ENCODE measurements at places on chromosomes 11 and 22.
A peak's percentile ranks its signal among the peaks of the same experiment; 100 is the strongest.

DNA sequence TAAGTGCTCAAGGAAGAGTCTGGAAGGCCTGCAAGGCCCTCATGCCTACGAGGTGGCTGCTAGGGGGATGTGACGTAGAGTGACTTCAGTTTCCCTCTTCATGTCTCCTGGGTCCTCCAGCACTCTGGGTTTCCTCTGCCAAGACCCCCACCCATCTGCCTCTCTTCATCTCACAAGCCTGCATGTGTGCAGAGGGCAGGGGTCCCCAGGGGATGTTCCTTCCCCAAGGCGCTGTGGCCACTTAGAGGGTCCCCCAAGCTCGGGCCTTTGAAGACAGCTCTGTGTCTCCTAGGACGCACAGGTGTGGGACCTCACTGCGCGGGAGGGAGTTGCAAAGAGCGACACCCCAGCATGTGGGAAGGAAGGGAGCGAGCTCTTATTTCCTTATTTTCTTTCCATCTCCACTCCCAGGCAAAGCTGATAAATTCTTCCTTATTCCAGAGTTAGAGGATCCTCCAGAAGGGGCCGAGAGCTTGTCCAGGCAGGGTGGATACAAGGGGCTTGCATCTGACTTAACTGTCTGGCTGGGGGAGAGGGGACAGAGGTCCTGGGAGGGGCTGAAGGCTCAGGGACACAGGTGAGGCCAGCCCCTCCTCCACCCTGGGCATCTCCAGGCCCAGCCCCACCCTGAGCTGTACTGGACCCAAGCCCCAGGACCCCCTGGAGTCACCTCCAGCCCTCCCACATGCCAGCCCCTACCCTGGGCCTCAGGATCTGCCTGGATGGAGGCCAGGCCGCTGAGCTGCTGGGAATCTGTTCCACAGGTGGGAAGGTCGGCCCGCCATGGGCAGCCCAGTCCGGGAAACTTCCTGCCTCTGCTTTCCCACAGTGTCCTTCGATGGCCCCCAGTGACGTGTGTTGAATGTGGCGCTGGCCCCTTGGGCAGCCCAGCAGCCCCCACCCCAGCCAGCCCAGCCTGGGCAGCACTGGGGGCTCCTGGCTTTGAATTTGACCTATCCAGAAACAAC lies 59.7 kb upstream of the KCNQ1OT1 start:
- DNase-seq = no peak

DNA sequence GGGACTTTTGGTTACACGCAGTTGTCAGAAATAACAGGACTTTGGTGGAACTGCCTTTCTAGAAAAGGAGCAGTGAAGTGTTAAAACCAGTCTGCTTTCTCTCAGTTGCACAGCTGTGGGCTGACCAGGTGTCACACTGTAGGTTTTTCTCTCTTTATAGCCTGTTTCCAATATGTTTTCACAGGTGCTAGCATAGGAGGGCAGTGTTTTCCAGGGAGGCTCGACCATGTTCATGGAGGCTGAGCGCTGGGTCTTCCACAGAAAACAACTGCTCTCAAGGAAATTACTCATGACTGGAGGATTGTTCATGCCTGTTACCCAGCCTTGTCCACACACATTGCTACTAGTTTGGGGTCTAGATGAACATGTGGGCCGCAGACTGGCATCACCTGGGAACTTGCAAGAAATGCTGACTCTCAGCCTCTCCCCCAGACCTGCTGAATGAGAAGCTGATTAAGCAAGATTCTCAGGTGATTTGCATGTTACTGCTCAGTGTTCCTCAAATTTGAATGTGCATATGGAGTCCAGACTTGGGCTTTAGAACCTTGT lies 157.7 kb downstream of the MAML2 start:
- DNase-seq = peak; percentile 45

DNA sequence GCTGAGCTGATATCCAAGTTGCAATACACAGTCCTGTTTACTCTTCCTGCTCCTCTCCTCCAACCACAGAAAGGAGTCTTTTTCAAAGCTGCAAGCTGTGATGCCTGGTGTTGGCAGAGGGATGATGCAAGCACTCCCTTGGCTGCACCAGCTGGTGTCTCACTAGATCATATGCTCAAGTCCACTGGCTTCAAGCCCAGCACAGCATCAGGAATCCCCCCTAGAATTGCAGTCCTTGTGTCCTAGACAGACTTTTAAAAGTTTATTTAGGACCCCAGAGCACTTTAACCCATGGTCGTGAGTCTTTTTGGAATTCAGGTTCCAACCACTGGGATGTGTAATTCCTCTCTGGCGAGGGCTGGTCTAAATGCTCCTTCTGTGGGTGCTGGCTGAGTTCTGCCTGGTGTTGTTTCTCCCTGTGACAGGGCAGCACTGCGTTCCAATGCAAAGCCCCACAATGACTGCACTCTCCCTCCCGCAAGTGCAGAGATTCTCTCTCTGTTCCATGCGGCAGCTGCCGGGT lies 1.9 kb upstream of the HEPN1 start:
- DNase-seq = no peak

- DNase-seq = no peak
Observed at GRCh38 chr11:111714522-111714921, 51.7 kb downstream of the PPP2R1B start.

DNA sequence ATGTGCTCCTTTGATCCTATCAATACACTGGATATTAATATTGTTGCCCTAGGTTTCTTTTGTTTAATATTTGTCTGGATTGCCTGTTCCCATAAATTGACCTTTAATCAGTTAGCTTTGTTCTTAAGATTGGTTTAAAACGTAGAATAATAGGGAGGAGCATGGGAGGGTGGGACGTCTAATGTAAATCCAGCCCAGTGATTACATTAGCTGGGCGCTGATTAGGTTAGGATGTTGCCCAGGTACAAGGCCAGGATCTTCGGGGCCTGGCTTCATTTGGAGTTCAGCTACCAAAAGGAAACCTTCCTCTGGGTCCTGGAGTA lies at the start of gene SRSF8:
Gene SRSF8, plus strand, starts transcription at position 204 of the 323 bp plus-strand sequence. CDS start 308 bp downstream, outside the sequence.
- no peak for DNase-seq

- no peak for DNase-seq
Observed at GRCh38 chr11:73358071-73358470, 18.1 kb upstream of the RELT start.

GRCh38 chr22:48832592-48832991 lies 995.1 kb downstream of the BRD1 start:
- DNase-seq = no peak

DNA sequence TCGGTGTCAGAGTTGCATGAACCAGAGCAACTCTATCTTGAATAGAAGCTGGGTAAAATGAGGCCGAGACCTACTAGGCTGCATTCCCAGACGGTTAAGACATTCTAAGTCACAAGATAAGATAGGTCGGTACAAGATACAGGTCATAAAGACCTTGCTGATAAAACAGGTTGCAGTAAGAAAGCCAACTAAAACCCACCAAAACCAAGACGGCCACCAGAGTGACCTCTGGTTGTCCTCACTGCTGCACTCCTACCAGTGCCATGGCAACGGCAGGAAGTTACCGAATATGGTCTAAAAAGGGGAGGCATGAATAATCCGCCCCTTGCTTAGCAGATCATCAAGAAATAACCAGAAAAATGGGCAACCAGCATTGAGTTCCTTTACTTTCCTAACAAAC lies 2.4 kb upstream of the KAT5 start:
- no peak for DNase-seq

GRCh38 chr22:17411213-17411612 lies 42.0 kb downstream of the CECR2 start:
- no peak for DNase-seq

GRCh38 chr22:49305966-49306631 lies 521.6 kb downstream of the BRD1 start:
- DNase-seq = peak; percentile 22

DNA sequence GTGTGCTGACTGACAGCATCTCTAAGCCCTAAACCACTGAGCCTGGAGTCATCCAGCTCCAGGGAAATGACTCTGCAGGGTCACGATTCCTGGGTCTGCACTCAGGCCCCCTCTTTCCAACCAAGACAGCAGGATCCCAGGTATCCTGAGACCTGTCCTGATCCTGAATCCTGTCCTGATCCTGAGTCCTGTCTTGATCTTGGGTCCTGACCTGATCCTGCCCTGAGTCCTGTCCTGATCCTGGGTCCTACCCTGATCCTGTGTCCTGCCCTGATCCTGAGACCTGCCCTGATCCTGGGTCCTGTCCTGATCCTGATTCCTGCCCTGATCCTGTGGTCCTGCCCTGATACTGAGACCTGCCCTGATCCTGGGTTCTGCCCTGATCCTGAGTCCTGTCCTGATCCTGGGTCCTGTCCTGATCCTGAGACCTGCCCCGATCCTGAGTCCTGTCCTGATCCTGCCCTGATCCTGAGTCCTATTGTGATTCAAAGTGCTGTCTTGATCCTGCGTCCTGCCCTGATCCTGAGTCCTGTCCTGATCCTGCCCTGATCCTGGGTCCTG lies 1.4 kb upstream of the KRTAP5-6 start:
- DNase-seq = no peak

DNA sequence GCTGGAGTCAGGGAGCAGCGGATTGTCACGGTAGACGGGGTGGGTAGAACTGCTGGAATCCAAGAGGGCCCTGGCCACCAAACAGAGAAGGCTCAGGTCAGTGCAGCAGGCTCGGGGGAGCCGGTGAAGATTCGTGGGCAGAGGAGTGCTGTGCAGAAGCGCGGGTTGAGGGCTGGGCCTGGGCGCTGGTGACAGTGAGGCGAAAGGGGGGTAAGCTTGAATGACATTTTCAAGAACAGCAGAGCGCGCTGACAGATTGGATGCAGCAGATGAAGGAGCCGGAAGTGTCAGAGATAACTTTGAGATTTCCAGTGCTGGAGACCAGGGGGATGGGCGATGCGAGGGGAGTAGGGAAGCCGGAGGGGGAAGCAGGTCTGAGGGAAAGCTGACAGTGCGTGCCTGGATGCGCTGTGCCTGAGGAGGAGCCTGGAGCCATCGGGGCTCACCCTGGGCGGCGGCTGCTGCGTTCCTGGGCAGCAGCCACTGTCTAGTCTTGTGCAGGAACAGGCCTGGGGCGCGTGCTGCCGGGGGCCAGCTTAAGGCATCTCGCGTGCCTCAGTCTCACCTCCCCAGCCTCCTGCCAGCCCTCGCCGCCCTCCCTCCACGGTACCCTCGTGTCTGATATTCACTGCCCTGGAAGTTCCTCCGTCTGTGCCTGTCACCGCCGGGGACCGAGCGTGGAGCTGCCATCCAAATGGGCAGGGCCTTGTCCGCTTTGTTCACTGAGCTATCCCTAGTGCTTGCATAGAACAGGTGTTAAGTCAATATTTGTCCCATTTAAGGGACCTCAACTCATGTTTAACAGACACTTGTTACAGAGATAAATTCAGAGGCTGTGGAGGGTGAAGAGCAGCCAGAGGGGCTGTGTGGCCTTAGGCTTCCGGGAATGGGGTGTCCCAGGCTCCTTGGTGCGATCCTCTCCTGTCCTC lies 5.2 kb downstream of the GRIK4 start:
- no peak for DNase-seq

GRCh38 chr22:35981900-35982299 lies 46.7 kb downstream of the RBFOX2 start:
- no peak for DNase-seq

DNA sequence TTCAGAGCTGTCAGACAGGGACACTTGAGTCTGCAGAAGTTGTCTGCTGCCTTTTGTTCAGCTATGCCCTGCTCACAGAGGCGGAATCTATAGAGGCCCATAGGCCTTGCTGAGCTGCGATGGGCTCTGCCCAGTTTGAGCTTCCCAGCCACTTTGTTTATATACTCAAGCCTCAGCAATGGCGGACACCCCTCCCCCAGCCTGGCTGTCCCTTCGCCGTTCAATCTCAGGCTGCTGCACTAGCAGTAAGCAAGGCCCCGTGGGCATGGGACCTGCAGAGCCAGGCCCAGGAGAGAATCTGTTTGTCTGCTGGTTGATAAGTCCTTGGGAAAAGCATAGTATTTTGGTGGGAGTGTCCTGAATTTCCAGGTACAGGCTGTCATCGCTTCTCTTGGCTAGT lies 23.6 kb upstream of the OR6M1 start:
- DNase-seq = no peak

DNA sequence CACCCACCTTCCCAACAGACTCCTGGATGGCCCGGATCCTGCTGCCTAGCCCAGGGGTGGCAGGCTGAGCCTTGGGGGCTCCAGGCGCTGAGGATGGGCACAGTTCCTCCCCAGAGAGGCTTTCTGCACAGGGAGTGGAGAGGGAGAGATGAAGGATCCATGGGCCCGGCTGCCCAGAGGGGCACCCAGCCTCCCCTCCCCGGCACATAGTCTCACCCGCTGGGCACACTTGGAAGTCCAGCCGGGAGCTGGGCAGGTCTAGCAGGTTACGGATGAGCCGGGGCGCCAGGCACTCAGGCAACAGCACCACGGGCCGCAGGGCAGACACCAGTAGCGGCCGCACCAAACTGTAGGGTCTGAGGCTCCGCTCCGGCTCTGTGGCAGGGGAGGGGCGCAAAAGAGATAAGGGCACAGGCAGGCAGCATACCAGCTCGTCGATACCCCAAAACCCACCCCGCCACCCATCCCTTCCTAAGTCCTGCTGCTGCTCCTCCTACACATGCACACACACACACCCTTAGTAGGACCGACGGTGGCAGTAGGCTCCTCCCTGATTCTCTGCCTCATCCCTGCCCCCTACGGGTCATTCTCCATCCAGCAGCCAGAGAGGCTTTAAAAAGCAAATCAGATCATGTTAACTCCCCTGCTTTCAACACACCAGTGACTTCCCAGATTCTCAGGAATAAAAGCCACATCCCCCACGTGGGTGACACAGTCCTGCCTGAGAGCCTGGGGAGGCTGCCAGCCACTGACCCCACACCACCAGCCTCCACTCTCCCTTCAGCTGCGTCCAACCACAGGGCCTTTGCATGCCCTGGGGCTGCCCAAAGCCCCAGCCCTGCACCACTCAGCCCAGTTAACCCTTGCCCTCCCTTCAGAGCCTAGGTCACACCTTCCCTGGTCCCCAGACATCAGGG lies 6.5 kb upstream of the MFNG start:
- peak; percentile 40 for DNase-seq

- no peak for DNase-seq
Observed at GRCh38 chr22:17815703-17816254, 41.5 kb upstream of the BID start.
